ENCODE measurements at places on chromosomes 5 and 9.
A peak's percentile ranks its signal among the peaks of the same experiment; 100 is the strongest.

DNA sequence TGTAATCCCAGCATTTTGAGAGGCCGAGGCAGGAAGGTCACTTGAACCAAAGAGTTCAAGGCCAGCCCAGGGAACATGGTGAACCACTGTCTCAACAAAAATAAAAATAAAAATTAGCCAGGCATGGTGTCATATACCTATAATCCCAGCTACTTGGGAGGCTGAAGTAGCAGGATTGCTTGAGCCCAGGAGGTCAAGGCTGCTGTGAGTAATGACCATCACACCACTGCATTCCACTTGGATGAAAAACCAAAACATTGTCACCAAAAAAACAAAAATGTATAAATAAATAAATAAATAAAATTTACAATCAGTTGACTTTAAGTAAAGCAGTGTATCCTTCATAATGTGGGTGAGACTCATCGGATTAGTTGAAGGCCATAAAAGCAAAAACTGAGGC, 541.4 kb downstream of the CSNK1G3 start:
- ATAC-seq = no peak

DNA sequence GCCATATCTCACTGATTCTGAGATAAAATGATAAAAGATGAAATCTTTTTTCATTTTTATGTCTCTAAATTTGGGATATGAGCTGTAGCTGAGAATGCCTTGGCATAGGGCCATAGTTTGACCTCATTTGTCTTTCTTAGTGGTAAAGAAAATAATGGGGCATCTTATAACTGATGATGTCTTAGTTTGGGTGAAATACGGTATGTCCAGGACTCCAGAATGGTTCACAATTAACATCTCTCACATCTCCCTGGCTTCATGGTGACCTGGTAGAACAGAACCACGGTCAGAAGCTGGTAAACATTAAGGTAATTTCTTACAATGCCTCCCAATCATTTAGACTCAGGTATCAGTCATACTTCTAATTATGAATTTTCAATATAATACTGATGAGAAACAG, 250.8 kb downstream of the MAT2B start:
- no peak for ATAC-seq

DNA sequence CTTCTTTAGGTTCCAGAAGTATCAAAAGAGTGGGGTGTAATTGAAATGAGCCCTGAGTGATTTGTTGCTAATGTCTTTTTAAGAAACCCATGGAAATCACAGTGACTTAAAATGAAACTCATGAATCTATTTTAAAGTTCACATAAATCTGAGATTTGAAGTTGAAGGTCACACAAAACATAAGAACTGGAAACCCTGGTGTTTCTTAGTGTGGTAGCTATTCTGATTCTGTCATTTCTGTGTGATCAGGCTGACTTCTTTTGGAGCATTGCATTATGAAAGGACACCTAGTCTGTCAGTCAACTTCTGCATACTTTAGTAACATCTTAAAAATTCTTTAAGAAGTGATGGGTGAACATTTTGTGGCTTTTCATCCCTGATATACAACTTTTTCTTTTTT, 448.8 kb downstream of the TLE4 start:
- peak; percentile 83 for ATAC-seq

DNA sequence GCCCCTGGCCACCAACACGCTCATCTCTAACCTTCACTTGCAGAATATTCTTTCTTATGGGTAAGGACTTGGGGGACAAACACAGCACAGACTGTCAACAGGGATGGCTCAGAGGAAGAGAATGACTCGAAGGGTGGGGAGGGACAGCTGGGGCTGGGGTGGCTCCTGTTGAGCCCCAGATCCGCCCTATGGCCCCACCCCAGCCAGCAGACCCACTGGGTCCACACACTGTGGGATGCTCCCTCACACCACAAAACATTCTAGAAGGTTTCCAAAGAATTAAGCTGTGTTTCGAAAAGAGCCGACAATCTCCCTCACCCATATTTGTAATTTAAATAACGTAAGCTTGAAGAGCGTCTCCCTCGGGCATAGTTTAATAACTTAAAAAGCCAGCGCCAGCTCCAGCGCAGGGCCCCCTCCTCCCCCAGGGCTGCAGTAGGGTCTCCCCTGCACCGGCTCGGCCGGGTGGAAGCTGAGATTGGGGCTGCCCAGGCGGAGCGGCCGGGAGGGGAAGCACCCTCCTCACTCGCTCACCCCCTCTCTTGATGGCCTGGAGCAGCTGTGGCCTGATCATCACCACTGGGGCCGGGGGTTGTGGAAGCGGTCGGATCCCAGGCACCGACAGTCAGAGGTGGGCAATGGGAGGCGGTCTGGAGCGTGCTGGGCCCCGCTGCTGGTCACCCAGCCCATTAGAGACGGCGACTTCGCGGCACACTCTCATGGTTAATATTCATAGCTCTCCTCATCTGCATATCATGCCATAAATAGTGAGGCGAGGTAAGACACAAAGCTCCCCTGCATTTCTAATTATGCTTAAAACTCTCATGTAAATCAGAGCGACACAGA, 37.6 kb downstream of the NACC2 start:
- ATAC-seq = peak; percentile 51

DNA sequence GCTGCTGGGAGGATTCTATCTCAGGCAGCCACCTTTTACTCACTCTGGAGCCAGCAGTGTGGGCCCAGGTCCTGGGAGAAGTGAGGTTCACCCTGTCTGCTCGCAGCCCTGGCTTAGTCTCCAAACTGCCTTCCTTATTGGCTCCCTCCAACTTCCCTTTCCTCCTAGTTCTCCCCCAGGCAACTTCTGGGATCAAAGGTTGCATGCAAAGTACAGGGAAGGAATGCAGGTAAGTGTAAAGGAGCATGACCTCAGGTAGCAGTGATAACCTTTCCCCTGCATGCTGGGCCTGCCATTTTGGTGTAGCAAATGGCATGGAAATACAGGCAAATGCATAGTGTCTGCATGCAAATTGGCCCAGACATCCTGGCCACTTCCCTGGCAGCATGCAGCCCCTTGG, 53.8 kb upstream of the ARAP3 start:
- ATAC-seq = no peak

GRCh38 chr5:39716532-39717028, 291.8 kb upstream of the DAB2 start:
- peak; percentile 65 for ATAC-seq

DNA sequence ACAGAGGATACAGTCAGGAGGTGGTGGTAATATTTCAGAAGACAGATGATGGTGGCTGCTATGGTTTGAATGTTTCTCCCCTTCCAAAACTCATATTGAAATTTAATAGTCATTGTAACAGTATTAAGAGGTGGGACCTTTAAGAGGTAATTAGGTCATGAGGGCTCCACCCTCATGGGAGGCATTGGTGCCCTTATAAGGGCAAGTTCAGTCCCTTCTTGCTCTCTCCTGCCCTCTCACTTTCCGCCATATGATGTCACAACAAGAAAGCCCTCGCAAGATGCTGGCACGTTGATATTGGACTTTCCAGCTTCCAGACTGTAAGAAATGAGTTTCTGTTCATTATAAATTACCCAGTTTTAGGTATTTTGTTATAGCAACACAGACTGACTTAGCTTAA, 274.9 kb downstream of the PDE4D start:
- ATAC-seq = no peak

- ATAC-seq = no peak
Measured at GRCh38 chr5:14824499-14824898, 47.1 kb downstream of the ANKH start.

- ATAC-seq = no peak
Measured at GRCh38 chr5:180795771-180796313, 6.8 kb downstream of the MGAT1 start.

DNA sequence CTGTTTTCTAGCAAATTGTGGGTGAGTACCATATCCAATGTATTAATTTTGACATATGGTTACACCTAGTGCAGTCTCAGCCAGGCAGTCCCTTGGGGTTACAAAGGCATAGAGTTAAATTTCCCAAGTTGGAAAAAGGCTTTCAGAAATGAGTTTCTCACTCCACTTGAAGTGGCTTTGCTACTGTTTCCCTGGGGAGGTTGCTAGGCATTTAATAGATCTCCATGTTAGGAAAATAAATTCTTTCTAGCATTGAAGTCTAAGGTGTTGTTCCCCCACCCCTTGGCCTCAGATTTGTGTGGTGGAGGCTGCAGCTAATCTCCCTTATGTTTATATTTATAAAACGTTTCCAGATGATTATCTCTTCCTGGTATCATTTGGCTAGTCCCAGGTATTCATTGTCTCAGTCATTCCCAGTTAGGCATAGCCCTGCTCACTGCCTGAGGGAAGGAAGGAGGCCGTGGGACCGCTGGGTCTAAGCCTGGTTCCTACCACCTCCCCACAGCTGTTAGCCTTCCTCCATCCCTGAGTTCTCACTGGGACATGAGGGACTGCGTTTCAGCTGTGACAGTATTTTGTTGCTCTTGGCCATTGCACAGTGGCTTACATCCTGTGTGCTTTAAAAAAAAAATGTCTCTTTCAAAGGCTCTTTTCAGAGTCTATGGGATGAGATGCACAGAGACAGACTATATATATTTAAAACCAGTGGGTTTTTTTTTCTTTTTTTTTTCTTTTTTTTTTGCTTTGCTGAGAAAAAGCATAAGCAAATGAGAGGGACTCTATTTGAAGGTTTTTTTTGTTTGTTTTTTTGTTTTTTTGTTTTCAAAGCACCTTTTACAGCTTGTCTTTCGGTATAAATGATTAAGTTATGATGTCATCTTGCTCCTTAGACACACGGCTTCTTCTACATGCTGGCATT, 121.5 kb downstream of the MAST4 start:
- no peak for ATAC-seq

- no peak for ATAC-seq
Measured at GRCh38 chr5:82105457-82105856, 133.6 kb downstream of the ATG10 start.

GRCh38 chr5:80540691-80541090, 29.4 kb downstream of the ANKRD34B start:
- ATAC-seq = no peak

DNA sequence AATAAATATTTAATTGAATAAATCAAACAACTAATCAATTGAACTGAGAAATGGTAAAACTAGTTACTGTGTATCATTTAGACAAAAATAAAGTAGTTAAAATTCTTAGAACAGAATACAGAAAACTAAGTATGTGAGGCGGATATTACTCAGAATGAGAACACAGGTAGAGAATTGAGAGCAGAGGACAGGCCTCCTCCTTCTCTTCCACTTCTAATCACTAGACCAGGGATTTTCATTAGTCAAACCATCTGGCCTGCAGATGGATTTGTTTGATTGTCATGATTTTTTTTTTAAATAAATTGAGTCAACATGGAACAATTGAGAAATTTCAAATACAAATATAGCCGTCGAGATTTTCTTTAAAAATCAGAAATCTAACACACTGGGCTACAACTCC, 198.6 kb upstream of the HMHB1 start:
- no peak for ATAC-seq

DNA sequence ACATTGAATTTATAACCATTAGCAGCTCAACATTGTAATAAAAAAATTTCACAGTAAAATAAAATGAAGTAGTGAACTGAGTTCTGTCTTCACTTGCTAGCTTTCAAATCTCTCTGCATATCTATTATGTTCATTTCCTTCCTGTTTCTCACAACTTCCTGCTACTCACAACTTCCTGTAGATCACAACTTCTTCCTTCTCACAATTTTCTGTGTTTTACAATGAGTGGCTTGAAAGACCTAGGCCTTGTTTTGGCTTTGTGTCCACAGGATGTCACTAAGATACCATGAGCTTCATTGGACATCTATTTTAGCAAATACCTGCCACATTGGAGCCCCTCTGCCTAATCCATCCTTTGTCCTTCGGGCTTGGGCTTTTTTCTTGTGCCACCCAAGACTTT, 480.3 kb upstream of the ADAMTS16 start:
- no peak for ATAC-seq

DNA sequence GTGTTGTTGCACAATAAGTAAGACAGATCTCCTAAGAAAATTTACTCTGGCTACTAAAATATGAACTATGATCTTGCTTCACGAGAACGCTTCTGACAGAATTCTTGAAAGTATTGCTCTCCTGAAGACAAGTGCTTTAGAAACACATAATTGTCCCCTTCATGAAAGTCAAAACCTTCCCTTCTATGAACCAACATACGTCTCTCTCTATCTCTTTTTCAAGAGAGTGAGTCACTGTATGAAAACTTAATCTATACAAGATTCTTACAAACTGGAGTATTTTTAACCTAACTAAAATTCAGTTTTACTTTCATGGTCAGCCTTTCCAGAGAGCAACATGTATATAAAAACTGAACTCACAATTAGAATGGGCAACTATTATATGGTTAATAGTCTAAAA, 688.0 kb upstream of the CTNND2 start:
- ATAC-seq = no peak

- peak; percentile 70 for ATAC-seq
Measured at GRCh38 chr9:104927912-104928740, at the start of gene ABCA1. TSS of gene ABCA1 (minus strand) at chr9:104928155. CDS start at chr9:104903679, 24,476 bp downstream.

DNA sequence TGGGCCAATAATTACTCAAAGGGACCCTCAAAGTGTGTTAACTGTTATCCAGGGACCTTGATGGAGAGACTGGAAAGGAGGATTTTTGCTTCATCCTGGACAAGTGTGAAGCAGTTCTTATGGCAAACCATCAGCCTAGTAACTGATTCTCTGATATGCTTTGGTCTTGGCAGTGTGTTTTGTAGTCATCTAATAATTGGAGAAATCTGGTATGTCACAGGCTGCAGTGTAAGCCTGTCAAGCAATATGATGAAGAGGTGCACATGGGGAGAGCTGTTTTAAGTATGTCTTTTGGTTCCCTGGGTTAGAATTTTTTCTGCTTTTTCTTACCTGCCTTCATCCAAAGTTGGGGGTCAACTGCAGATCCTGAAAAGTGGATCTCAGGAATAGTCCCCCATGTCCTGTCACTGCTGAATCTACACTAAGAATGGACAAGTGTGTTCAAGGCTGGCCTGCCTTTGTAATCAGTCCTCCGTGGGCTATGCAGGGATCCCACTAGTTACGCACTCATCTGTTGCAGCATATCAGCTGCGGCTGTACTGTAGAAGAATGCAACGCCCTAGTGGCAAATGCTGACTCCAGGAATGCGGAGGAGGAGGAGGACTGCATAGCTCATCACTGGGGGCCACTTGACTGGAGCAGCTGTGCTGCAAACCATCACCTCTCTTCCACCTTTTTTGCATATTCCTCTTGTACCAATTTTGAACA, 1.9 kb downstream of the SPTAN1 start:
- no peak for ATAC-seq

GRCh38 chr5:81045389-81045807, 85.2 kb downstream of the RASGRF2 start:
- no peak for ATAC-seq

GRCh38 chr9:37029304-37029775, 4.7 kb downstream of the PAX5 start:
- ATAC-seq = no peak

All from stimulated activated memory B cell treated with anti-CD40 and anti-IgM and Interleukin-4, amounts not matched to agents 10 μg/mL and 1 μg/mL and 100 μg/mL, for 72 hours (primary cell).